ENCODE measurements at places on chromosomes 2 and 18.

DNA sequence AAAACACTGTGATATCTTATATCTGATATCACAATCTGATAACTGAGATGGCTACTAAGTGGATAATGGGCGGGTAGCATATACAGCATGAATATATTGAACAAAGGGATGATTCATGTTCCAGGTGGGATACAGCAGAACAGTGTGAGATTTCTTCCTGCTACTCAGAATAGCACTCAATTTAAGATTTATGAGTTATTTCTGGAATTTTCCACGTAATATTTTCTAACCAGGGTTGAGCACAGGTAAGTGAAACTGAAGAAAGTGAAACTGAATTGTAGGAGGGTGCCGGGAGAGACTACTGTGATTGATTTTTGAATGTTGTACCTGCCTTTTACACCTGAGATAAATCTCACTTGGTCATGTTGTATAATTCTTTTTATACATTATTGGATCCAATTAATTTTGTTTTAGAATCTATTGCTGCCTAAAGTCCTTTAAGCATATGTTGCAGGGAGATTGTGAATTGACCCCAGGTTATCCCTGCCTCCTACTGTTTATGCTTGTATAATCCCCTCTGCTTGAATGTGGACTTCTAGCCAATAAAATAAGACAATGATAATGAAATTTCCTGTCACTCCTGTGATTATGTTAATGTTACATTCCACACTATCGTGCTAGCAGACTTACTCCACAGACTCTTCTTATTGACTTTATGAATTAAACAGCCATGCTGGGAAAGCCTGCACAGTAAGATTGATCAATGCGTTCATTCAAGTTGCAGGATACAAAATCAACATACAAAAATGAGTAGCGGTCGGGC, 67.6 kb upstream of the RBBP8 start:
- DNase-seq, result no peak

DNA sequence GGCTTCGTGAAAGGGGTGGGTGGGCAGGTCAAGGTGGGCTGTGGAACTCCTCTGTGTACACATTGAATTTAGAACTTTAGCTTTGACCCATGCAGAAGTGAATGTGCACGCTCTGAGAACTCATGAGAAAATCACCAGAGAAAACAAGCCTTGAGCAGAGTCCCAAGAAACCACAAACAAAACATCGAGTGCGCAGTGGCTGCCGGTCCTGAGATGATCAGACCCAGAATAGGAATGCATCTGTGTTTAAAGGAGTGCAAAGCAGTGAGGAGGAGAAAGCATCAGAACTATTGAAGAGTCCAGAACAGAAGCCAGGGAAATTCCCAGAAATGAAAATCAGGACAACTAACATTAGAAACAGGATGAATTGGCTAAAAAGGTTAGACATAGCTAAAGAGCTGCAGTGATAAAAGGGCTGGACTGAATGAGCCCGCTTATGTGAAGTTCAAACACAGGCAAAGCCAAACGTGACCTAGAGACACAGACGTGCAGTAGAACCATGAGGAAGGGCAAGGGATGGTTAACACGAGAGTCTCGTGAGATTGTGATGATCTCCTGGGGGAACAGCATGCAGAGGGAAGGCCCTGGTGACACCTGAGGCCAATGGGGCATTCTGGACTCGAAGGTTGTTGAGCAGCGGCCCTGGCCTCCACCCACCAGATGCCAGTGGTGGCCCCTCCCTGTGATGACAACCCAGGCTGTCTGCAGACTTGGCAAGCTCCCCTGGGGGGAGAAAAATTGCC, 16.4 kb upstream of the TXNL4A start:
- no peak for DNase-seq

- DNase-seq, result no peak
Measured at GRCh38 chr2:41123341-41123740, 671.5 kb upstream of the SLC8A1 start.

DNA sequence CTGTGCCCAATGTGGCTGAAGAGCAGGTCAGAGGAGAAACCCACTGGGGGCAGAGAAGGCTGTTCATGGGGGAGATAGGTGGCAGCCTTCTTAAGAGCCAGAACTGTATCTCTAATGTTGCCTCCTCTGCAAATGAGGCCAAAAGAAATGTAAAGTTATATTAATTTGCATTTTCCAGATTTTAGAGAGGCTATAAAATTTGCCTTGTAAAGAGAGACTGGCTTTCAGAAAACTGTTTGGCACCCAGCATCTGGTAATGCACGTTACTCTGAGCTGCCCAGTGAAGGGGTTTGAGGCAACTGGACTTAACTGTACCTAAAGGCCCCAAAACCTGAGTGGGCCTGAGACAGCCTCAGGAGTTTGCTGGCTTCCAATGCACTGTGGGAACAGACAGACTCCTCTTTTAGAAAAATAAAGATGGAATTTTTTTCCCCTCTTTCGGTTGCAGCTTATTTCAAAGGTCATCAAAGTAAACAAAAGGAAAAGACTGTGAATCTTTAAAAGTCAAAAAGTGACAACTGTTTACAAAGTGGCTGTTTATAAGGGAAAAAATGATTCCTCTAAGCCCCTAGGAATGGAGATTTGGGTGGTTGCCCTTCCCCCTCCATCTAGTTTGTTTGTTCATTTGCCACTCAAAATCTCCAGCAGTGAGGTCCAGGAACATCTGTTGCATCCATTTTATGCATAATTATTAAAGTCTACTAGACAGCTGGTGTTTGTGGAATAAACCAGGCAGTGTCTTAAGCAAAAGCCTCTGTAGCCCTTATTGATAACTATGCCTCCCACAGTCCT, 132.2 kb upstream of the ZFP36L2 start:
- DNase-seq, result no peak

DNA sequence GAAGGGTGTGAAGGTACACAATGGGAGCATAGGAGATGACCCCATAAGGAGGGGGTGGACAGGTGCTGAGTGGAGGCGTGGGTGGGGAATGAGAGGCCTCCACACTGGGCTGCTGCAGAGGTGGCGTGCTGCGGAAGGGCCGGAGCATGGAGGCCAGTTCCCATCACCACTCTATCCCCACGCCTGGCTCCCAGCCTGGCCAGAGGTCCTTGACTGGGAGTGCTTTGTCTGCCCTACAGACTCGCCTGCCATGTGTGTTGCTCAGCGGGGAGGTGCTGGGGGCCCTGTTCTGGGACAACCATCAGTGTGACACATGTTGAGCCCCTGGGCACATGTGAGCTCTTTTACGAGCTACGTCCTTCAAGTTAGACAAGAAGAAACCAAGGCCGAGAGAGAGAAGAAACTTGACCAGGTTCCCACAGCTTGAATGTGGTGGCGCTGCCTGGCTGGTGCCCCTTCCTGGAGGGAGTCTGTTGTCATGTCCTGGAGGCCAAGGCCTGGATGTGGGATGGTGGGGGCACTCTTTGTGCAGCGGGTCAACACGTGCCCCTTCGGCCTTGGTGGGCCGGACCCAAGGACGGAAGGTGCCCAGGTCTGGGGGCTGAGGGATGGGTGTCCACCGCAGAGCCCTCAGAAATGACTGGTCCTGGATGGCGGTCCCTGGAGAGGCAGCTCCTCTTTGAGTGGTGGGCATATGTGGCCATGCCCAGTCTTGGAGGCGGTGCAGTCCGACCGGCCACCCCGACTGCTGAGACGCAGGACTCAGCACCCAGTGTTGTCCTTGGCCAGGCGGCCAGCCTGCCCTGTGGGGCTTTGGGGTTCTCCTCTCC, 1.2 kb upstream of the INPP5D start:
- DNase-seq, result no peak

- DNase-seq, result no peak
Measured at GRCh38 chr2:156803967-156804366, 367.8 kb downstream of the GPD2 start.

- DNase-seq, result no peak
Measured at GRCh38 chr2:82795446-82795845, 1663.6 kb downstream of the SUCLG1 start.

GRCh38 chr2:105879106-105879802, 134.5 kb downstream of the NCK2 start:
- DNase-seq, result no peak

DNA sequence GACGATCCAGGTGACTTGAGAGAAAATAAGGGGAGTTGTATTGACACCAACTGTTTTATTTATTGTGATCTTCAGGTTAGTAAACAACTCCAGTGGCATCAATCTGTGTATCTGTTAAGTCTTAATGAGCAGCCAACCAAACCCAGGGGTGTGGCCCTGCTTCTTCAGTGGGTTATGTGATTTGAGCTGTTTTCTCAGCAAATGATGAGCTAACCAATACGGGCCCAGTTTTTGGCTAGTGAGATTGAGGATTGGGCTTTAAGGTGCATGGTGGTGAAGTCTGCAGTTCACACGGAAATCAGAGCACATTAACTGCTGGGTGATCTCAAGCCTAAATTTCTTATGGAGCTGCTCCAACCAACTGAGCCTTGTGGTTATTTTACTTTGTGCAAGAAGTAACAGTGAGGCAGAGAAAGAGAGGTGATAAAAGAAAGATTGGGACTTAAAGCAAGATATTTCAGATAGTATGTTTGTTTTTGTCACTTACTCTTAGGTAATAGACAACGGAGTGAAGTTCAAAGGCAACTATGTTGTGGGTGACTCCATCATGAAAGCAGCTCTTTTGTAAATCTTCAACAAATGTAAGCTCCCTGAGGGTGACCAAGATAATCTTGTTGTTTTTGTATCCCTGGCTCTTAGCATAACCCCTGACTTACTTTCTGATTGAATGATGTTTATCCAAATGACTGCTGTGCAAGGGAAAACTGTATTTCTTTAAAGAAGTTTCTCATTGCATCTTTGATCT, 2.4 kb downstream of the MTCL1 start:
- DNase-seq, result no peak

GRCh38 chr2:56960581-56960980, 776.8 kb downstream of the CCDC85A start:
- DNase-seq, result no peak

DNA sequence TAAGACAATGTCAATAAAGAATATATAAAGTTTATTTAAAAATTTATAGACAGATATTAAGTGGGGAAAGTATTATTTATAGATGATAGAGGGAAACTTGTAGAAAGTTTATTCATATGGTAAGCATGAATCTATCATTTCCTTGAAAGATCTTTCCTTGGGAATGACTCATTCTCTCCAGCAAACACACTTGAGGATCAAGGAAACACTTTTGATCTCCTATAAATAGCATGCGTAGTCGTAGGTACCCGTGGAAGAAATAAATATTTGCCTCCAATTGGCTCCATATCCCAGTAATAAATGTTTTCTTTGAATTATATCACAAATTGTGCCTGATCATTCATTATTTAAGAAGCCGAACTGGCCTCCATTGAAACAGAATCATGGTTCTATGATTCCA, 483.4 kb downstream of the RNF144A start:
- DNase-seq, result no peak

DNA sequence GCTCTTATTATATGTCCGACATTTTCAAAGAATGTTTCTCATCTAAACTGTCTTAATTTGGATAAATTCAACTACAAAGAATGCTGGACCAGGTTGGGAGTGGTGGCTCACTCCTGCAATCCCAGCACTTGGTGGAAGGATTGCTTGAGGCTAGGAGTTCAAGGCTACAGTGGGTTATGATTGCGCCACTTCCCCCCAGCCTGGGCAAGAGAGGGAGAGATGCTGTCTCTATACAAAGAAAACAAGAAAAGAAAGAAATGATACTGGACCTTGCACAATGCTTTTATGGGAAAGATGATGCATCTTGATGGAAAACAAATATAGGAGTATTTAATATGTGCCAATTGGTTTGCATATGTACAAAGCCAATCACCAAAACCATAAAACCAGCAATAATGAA, 296.7 kb downstream of the LPIN1 start:
- DNase-seq, result no peak

DNA sequence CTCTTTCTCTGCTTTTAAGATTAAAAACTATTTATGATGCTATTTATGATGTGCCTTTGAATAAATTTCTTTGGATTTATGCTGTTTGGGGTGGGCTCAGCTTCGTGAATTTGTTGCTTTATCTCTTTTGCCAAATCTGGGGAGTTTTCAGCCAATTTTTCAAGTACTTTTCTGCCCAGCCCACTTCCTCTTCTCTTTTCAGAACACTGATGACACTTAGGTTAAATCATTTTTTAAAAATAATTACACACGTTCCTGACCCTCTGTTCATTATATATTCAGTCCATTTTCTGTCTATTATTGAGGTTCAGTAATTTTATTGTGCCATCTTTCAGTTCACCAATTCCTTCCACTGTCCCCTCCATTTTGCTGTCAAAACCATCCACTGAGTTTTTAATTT, 14.8 kb upstream of the BCL2L11 start:
- DNase-seq, result no peak

- no peak for DNase-seq
Measured at GRCh38 chr2:21945658-21946057, 821.9 kb downstream of the TDRD15 start.
